Panc1 (cell line): ENCODE measurements at places on chromosomes 11 and 22.

DNA sequence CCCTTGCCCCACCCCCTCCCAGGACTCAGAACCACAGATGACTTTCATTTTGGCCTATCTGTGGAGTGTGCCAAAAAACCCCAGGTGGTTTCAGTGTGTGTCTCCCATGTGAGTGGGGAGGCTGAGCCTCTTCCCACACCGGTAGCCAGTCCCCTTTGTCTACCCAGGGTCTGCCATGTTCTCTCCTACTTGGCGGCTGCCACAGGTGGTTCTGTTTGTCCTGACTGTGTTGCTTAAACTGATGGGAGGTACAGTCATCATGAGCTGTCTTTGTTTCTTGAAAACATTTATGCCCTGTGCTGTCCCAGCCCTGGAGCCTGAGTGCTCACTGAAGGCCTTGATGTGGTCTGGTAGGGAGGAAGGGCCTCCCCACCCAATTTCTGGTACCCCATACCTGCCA lies 39.7 kb upstream of the SUSD2 start:
- no peak overlapping the region for H3K27ac ChIP-seq
- no peaks in the 10 kb centered on the region for H3K27me3 ChIP-seq
- DNase-seq: no peak
- H3K4me1 ChIP-seq: peaks cover 9% of the 10 kb centered on the region
- no peak overlapping the region for H3K4me3 ChIP-seq
- no peaks in the 10 kb centered on the region for H3K36me3 ChIP-seq

DNA sequence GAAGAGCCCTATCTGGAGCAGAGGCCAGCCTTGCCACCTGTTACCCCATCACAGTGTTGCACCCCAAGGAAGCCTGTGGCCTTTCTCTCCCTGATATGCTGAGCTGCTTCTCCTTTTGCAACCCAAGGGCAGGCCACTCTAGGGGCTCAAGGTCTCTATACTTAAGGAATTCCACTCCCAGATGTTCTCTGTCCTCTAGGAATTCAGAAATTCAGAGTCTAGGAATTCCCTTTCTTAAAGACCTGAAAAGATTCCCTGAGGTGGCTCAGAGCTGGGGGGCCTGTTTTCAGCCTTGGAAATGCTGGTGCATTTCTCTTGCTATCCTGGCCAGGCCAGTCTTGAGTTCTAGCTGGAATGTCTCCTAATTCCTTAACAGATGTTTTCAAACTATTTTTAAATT lies 68.0 kb upstream of the OLFML1 start:
- H3K4me3 ChIP-seq: no peak overlapping the region
- no peaks in the 10 kb centered on the region for H3K27me3 ChIP-seq
- no peak overlapping the region for H3K27ac ChIP-seq
- no peak for DNase-seq

GRCh38 chr11:932435-932834 lies 6.8 kb downstream of the AP2A2 start:
- H3K27ac ChIP-seq: no peak overlapping the region
- peaks cover 9% of the 10 kb centered on the region; the same call in 1 of the 2 replicates for H3K4me1 ChIP-seq
- no peaks in the 10 kb centered on the region for H3K36me3 ChIP-seq
- no peak overlapping the region for H3K4me3 ChIP-seq

DNA sequence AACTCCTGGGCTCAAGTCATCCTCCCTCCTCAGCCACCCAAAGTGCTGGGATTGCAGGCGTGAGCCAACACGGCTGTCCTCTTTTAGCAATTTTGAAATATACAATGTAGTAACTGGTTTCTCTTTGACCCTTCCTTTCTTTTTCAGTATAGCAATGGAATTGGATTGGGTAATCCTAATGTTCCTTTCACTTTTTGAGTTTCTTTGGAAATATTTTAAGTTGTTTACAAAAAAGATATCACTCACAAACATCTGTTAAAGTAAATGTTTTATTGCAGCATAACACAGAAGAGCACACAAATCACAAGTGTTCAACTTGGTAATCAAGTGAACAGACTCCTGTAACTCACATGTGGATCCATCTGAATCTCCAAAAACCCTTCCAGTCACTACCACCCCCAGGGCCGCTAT lies 44.6 kb upstream of the EP300 start:
- DNase-seq: no peak
- H3K27me3 ChIP-seq: no peaks in the 10 kb centered on the region
- H3K4me3 ChIP-seq: no peak overlapping the region
- H3K4me1 ChIP-seq: peaks cover 8% of the 10 kb centered on the region
- no peak overlapping the region for H3K27ac ChIP-seq

DNA sequence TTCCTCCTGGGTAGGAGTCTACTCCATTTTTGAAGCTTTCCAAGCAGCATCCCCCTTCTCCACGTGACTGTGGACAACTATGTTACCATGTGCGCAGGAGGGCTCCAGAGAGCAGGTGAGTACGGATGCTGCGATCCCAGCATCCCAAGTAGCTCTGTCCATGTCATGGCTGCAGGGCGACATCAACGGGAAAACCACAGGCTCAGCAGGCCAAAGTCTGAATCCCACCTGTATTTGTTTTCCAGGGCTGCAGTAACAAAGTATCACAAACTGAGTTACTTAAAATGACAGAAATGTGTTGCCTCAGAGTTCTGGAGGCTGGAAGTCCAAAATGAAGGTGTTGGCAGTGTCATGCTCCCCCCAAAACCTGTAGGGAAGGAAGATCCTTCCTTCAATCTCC lies 40.3 kb downstream of the MCHR1 start:
- H3K4me1 ChIP-seq: peaks cover 12% of the 10 kb centered on the region
- H3K36me3 ChIP-seq: no peaks in the 10 kb centered on the region
- H3K27me3 ChIP-seq: no peaks in the 10 kb centered on the region
- H3K27ac ChIP-seq: peak overlapping the region; percentile 64
- no peak overlapping the region for H3K4me3 ChIP-seq
- DNase-seq: no peak

GRCh38 chr11:45278714-45279113 lies 7.4 kb downstream of the SYT13 start:
- H3K4me1 ChIP-seq: no peaks in the 10 kb centered on the region
- peaks cover 14% of the 10 kb centered on the region for H3K27me3 ChIP-seq
- H3K4me3 ChIP-seq: no peak overlapping the region
- no peak overlapping the region for H3K27ac ChIP-seq
- H3K36me3 ChIP-seq: no peaks in the 10 kb centered on the region

DNA sequence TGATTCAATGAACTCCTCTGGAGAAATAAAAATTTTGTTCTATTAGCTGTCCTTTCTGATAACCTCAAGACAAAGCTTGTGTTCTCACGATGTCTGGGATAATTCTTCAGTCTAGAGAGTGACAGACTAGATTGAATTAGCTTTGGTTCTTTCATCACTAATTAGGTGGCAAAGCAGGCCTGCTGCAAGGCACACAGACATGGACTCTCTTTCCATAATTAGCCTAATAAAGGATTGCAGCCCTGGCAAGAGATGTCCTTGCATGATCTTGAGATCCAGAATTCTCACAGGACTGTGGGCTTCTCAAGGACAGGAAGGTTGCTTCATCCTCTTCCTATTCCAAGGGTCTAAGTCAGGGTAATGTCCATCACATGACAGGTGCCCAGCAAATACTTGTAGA lies 245.6 kb upstream of the ZC3H12C start:
- H3K4me1 ChIP-seq: no peaks in the 10 kb centered on the region
- no peak for DNase-seq
- no peak overlapping the region for H3K4me3 ChIP-seq
- H3K36me3 ChIP-seq: no peaks in the 10 kb centered on the region

DNA sequence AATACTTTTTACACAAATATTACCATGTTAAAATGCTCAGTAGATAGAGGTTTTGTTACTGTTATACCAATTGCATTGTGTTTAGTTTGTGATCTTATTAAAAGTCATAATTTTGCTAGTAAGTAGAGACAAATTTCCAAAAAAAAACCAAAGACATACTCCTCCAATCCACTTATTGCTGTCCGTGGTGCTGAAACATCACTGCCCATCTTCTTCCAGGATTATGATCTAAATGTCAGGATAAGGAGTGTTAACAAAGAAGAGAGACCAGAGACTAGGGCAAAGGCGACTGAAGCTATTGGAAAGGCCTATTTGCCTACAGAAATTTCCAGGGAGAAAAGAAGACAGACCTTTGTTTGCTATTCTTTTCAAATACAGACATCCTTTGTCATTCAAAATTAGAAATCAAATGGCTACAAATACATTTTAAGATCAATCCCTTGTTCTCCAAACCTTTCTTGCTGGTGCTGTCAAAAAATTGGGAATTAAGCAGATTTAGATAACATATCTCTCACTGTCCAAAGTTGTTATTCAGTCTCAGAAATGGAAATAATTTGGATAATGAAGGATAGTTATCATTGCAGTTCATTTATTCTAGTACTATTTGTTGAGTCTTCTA lies 199.7 kb downstream of the C11orf91 start:
- no peak overlapping the region for H3K27ac ChIP-seq
- H3K27me3 ChIP-seq: no peaks in the 10 kb centered on the region
- H3K4me3 ChIP-seq: no peak overlapping the region
- no peaks in the 10 kb centered on the region for H3K36me3 ChIP-seq
- no peaks in the 10 kb centered on the region for H3K4me1 ChIP-seq

DNA sequence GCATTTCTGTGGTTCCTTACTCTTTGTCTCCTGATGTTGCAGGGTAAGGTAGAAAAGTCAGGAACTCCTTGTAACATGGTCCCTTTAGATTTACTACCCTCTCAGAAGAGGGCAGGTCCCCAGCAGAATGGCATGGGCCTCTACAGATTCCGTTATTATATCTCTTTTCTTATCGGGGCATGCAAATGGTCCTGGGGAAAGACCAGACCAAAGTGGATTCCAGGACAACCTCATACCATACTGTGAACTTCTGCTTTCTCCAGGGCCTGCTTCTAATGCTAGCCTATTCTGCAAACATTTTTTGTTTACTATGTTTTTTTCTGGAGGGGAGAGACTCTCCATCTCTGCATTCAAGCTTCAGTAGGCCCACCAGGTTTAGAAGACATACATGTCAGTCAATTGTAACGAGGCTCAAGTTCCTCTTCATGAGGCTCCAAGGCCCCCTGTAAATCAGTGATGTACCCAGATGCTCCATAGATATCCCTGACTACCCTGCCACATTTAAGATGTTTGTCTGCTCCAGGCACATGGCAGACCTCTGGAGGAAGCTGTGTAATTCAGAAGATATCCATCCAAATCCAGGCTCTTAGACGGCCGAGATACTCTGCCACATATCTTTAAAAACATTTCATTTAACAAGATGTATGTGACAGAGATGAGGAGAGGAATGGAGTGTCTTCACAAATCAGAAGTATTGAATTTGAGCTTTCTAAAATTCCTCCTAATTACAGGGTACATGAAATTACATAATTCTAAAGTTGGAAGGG lies 8.5 kb upstream of the ME3 start:
- no peaks in the 10 kb centered on the region for H3K27me3 ChIP-seq
- DNase-seq: no peak
- H3K36me3 ChIP-seq: no peaks in the 10 kb centered on the region
- H3K27ac ChIP-seq: peak overlapping the region; percentile 60
- no peak overlapping the region for H3K4me3 ChIP-seq
- peaks cover 37% of the 10 kb centered on the region for H3K4me1 ChIP-seq

GRCh38 chr11:103053997-103054396 lies 38.0 kb downstream of the DCUN1D5 start:
- H3K36me3 ChIP-seq: peaks cover 7% of the 10 kb centered on the region; the same call in 1 of the 2 replicates
- no peak overlapping the region for H3K27ac ChIP-seq
- no peaks in the 10 kb centered on the region for H3K4me1 ChIP-seq
- DNase-seq: no peak
- H3K27me3 ChIP-seq: no peaks in the 10 kb centered on the region

- H3K4me3 ChIP-seq: no peak overlapping the region
- H3K27me3 ChIP-seq: no peaks in the 10 kb centered on the region
- DNase-seq: no peak
- H3K4me1 ChIP-seq: no peaks in the 10 kb centered on the region
- H3K27ac ChIP-seq: no peak overlapping the region
Observed at GRCh38 chr11:16293204-16293681, 63.1 kb downstream of the SOX6 start.

GRCh38 chr11:62976109-62976508 lies 8.7 kb downstream of the SLC22A6 start:
- no peak for DNase-seq
- no peaks in the 10 kb centered on the region for H3K36me3 ChIP-seq

GRCh38 chr11:67458266-67458665 lies 3.1 kb downstream of the CABP4 start:
- H3K27me3 ChIP-seq: no peaks in the 10 kb centered on the region
- no peaks in the 10 kb centered on the region for H3K36me3 ChIP-seq
- no peak for DNase-seq
- no peak overlapping the region for H3K27ac ChIP-seq

DNA sequence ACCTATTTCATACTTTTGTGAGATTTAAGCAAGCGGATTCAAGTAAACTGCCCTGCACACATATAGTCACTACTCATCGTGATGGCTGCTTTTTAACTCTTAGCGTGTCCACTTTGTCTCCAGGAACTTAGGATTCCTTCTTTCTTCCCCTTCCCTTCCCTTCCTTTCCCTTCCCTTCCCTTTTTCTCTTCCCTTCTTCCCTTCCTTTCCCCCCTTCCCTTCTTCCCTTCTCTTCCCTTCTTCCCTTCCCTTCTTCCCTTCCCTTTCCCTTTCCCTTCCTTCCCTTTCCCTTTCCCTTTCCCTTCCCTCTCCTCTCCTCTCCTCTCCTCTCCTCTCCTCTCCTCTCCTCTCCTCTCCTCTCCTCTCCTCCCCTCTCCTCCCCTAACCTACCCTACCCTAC lies 65.9 kb downstream of the LIF start:
- H3K27ac ChIP-seq: peak overlapping the region; percentile 68
- no peak overlapping the region for H3K4me3 ChIP-seq
- H3K4me1 ChIP-seq: peaks cover 21% of the 10 kb centered on the region
- no peak for DNase-seq
- H3K36me3 ChIP-seq: no peaks in the 10 kb centered on the region

GRCh38 chr11:71342951-71343827 lies 90.8 kb upstream of the SHANK2 start:
- H3K36me3 ChIP-seq: no peaks in the 10 kb centered on the region
- no peak overlapping the region for H3K27ac ChIP-seq
- peaks cover 6% of the 10 kb centered on the region for H3K27me3 ChIP-seq
- no peak for DNase-seq
- no peaks in the 10 kb centered on the region for H3K4me1 ChIP-seq

- H3K27me3 ChIP-seq: no peaks in the 10 kb centered on the region
- H3K27ac ChIP-seq: no peak overlapping the region
- no peaks in the 10 kb centered on the region for H3K4me1 ChIP-seq
Observed at GRCh38 chr11:82049199-82049598, 684.5 kb downstream of the FAM181B start.

DNA sequence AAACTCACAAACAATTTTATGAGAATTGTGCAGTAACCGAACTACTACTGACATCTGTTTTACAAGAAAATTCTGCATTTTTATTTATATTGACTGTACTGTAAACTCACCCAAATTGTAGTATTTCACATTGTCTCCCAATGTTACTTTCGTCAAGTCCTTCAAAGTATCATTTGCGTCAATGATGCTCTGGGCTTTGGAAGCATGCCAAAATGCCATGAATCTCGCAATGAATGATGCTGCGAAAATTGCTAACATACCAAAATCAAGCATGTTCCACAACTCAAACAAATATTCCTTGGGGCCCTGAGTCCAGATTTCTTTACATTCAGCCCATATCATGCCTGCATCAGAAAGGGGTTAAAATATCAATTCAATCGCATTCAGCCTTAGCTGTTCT lies 107.6 kb downstream of the TRPC6 start:
- no peaks in the 10 kb centered on the region for H3K27me3 ChIP-seq
- H3K4me1 ChIP-seq: no peaks in the 10 kb centered on the region
- no peak overlapping the region for H3K27ac ChIP-seq
- no peak overlapping the region for H3K4me3 ChIP-seq
- no peak for DNase-seq
